GOT3 (cell line): ENCODE measurements at places on chromosomes 3 and 15.

DNA sequence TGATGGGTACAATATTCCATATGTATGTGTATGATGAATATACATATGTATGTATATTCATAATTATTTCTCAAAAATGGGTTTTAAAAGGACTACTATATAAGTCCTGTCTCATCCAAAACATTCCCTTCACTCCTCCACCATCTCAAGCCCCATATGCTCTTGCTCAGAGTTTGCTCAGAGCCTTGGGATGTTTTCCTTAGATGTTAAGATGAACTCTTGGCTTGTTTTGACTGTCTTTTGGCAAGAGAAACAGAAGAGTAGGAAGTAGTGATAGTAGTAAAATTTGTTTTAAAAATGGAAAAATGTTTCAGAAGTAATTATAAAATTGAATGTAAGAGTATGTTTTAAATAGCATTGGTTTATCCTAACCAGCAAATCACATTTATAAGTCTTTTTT, 6.2 kb upstream of the EPHA3 start:
- no peak for DNase-seq

GRCh38 chr15:41993472-41994170, 21.3 kb upstream of the EHD4 start:
- no peak for DNase-seq

- DNase-seq, result no peak
These were observed 184.9 kb upstream of the LRRC3B start for GRCh38 chr3:26437678-26438077.

DNA sequence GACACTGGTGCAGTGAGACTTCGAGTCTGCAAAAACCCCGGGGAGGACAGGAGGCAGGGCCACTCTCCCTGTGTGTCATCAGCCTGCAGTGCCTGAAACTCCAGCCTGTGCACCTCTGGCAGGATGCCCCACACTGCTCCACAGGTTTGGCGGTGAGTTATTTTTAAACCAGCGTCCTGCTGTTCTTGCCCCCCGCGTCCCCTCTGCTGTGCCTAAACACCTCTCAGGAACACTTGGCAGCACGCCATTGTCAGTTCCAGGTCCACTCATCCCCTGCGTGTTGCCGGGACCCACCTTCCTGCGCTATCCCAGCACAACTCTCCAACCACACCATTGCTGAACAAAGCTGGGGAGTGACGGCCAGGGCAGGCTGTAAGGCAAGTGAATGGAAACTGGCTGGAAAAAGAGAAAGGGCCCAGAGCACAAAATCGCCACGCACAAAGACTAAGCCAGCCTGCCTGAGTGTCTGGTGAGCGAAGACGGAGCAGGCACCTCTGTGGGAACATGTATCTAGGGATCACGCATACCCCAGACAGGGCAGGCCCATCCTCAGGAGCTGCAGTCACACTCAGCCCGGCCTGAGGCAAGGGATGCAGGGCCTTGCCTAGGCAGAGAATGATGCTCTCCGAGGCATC, 3.1 kb upstream of the PLA2G4F start:
- DNase-seq, result no peak

DNA sequence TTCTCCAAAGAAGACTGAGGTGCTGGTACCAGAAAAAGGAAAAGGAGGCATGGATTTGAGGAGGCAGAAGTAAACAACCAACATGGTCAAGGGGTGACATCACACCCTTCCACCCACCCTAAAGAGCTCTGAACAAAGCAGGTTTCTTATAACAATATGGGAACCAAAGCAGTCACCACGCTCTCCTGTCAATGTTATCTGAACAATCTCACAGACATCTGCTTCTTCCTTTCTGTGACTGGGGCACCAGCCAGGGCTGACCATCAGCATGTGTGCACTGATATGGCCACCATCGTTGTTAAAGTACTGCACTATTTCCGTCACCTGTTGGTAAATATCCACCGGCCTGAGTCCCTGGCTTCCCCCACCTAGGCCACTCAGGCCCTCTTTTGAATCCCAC, 252.9 kb downstream of the SHQ1 start:
- no peak for DNase-seq

DNA sequence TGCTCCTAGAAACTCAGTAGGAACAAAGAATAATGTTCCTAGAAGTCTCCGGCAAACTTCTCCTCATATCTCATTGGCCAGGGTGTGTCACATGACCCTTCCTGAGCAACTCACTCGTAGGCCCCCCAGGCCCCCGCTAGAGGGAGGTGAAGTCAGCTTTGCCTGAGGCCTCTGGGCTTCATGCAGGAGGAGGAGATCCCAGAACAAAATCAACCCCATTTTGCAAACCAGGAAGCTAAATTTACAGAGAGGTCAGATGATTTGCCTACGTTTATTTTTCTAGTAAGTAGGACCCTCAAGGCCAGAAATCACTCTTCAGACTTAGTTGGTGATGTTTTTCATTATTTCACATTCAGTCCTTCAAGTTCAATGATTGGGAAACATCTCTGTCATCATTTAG, 99.1 kb downstream of the SSR3 start:
- no peak for DNase-seq

DNA sequence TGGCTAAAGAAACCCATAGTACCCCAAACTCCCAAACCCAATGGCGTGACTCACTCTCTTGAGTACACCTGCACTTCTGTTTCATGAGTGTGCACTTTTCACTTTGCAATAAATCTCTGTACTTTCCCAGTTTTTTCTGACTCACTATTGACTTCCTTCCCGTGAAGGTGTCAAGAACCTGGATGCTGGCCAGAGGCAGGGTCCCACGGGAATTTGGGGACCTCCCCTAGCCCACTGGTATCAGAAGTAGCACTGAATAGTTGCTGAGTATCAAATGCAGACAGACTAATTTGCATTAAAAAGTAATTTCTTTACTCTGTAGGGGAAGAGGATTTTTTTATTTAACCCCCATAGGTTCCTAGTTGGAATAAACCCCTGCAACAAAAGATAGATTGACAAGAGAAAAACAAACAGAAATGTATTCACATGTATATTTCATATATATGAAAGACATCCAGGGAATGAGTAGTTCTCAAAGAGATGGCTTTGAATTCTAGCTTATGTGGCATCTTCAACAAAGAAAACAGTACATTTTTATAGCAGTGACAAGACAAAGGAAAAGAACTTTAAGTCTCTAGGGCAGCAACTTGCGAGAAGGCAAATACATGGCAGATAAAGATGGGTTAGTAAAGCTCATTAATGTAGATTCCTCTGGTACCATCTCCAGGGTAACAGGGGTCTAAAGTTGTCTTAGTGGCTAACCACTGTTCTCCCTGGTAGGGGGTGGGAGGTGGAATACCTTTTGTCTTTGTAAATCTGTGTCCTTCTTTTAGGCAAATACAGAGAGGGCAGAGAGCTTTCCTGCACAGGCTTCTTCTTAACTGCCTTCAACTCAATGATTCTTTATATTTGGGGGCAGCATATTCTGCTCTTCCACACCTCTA, 385.5 kb upstream of the PDZRN3 start:
- DNase-seq, result no peak

DNA sequence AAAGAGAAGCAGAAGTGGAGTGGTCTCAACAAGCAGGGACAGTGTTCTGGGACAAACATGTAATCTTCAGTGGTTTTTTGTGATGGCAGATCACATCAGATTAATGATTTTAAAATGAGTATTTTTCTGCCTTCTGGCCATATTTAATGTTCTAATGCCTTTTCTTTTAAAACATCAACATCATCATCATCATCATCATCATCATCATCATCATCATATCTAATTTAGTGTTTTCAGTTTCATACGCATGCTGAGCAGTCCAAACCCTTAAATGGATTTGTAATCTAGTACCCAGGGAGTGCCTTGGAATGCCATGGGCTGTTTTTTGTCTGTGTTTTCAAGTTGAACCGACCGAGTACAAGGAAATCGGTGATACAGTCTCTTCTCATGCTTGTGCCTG, 68.9 kb downstream of the CACNA2D3 start:
- no peak for DNase-seq

DNA sequence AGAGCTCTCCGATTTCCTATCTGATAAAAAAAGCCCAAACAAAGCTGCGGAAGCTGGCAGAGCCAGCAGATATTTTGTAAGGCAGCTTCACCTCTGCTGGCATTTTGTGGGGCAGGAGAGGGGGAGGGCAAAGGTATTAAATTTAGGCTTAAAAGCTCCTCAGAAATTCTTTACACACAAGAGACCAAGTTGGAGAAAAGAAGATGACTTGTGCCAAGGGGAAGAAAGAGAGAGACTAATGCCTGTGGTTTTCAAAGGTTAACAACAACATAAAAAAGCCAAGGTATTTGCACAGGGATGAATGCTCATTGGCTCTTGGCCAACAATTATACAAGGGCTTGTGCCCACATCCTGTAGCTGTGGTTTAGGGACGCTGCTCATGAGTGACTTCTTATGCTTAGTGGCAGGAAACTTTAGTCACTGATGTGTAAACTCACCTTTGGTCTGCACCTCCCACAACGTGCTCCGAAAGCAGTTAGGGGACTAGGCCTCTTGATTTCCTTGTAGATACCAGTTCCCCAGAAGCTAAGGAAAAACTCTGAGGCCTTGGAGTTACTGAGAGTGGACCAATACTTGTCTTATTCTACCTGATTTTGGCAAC, 152.9 kb downstream of the TPRG1 start:
- no peak for DNase-seq

GRCh38 chr3:125024817-125025216, 31.0 kb downstream of the HEG1 start:
- no peak for DNase-seq

GRCh38 chr3:175046601-175047000, 187.5 kb downstream of the NAALADL2 start:
- DNase-seq, result no peak

DNA sequence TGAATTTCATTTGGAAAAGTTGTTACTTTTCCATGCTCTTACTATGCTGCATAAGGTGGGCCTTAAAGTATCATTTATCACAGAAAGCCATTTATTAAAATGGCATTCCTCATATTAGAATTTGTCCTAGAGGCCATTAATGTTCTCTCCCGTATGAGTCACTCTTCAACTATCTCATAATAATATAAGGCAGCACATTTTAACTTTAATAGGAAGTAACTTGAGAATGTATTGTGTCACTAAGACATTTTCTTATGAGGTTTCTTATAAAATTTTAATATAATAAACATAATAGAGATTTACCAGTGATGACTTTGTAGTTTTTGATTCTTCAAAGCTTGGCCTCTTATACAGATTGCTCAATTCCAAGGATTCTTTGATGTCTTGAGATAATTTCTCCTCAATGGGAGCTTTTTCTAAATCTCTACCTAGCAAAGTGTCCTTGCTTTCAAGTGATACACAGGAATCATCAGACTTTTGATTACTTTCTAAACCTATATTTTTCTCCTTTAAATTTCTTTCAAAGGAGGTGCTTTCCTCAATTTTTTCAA, 74.7 kb downstream of the ZBBX start:
- no peak for DNase-seq

GRCh38 chr3:159844801-159845261, 143.8 kb upstream of the IL12A start:
- no peak for DNase-seq

- DNase-seq, result no peak
These were observed 229.7 kb downstream of the ISL2 start for GRCh38 chr15:76566276-76566675.

- no peak for DNase-seq
These were observed 104.5 kb downstream of the LSAMP start for GRCh38 chr3:116340680-116341216.

DNA sequence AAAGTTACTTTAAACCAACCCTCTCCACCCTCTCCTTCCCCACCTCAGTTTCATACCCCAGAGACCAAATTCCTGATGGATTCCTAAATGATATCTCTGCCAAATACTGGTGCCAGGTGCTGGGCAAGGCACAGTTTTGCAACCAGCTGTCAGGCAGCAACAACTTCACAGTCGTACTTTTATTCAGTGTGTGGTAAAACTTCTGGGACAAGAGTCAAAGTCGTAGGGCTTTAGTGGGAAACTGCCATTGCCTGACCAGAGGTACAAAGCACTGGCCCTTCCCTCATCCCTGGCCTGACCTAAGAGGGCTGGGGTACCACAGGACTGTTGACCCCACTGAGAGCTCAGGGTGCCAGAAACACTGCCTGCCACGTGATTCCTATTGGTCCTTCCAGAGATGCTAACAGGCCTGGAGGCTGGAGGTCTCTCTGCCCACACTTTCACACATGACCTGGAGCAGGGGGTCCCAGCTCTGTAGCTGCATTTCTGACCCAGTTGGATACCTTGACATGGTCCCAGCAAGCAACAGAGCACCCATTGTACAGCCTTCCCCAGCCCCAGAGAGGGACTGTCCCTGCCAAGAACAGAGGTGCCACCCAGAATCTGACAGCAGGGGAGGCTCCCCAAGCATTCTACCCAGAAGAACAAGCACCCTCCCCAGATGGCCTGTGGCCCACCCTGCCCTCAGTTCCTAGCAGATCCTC, 59.9 kb downstream of the LIPC start:
- DNase-seq, result no peak

DNA sequence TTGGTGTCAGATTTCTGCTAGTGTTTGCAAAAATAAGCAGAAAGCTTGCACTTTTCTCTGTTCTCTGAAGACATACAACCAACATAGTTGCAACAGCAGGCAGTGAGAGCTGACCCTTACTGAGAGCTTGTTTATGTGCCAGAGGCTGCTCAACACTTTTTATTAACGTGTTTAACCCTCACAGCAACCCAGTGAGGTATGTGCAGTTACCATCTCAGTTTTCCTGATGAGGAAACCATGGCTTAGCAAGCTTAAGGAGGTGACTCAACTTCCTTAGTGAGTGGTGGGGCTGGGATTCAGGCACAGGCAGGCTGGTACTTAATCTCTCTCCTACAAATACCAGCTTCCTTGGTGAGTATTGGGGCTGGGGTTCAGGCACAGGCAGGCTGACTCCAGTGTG, 158.1 kb upstream of the CTDSPL start:
- DNase-seq, result no peak

GRCh38 chr15:29128671-29129070, 141.0 kb downstream of the NSMCE3 start:
- no peak for DNase-seq

DNA sequence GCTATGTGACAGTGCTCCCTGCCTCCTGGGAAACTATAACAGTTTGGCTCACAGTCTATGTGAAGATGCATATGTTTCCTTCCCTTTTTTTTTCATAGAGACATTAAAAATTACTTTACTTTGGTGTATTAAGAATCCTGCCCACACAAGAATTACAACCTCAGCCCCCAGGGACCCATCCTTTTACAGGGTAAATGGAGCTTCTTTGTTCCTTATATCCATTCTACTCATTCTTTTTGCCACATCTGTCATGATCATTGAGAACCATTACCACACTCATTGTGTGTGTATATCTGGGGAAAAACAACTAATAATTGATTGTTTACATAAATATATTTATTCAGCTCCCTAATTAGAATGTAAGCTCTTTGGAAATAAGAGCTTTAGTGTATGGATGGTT, 157.4 kb downstream of the SSR3 start:
- no peak for DNase-seq

- no peak for DNase-seq
These were observed 10.6 kb downstream of the CAND2 start for GRCh38 chr3:12807066-12807465.
